ENCODE measurements at places on chromosomes 3 and 15.
A peak's percentile ranks its signal among the peaks of the same experiment; 100 is the strongest.

- DNase-seq, result peak; percentile 66
Observed at GRCh38 chr15:92082006-92082843, 228.7 kb downstream of the SLCO3A1 start.

DNA sequence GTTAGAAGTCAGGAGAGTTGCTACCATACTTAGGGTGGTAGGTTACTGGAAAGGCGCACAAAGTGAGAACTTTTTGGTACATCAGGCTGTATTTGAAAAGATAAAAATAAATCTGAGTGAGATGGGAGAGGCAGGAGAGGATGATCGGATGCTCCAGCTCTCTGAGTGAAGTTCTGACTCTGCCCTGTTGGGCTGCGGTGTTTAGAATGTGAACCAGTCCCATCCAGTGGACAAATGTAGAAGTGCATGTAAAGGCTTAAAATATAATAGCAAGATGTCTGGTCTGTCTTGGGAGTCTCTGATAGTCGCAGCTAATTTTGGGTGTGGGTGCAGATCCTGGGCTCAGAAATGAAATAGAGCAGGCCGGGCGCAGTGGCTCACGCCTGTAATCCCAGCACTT, 30.4 kb downstream of the ACKR2 start:
- DNase-seq, result peak; percentile 68

- no peak for DNase-seq
Observed at GRCh38 chr15:78615151-78615589, 5.6 kb downstream of the CHRNA3 start.

DNA sequence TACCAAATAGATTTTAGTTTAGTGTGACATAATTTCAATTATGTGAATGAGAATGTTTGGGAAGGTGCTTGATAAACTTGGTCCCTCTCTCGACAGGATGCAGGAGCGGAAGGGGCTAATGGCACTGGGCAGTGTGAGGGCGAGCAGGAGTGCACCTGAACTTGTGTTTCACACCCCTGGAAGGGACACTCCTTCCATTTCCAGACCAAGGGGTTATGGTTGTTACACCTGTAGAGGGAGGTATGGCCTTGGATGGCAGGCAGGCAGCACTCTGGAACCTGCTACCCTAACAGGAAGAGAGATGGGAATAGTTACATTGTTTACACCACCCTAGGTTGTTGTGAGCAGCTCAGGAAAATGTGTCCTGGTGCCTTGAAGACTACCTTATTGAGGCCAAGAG, 22.1 kb downstream of the SYNM start:
- no peak for DNase-seq

DNA sequence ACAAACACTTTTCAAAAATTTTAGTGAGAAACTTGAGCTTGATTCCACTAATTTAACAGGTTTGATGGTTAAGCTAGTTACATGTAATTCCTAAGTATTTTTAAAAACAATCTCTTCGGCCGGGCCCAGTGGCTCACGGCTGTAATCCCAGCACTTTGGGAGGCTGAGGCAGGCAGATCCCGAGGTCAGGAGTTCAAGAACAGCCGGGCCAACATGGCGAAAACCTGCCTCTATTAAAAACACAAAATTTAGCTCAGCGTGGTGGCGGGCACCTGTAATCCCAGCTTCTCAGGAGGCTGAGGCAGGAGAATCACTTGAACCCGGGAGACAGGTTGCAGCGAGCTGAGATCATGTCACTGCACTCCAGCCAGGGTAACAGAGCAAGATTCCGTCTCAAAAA, 25.3 kb downstream of the TRA2B start:
- no peak for DNase-seq

DNA sequence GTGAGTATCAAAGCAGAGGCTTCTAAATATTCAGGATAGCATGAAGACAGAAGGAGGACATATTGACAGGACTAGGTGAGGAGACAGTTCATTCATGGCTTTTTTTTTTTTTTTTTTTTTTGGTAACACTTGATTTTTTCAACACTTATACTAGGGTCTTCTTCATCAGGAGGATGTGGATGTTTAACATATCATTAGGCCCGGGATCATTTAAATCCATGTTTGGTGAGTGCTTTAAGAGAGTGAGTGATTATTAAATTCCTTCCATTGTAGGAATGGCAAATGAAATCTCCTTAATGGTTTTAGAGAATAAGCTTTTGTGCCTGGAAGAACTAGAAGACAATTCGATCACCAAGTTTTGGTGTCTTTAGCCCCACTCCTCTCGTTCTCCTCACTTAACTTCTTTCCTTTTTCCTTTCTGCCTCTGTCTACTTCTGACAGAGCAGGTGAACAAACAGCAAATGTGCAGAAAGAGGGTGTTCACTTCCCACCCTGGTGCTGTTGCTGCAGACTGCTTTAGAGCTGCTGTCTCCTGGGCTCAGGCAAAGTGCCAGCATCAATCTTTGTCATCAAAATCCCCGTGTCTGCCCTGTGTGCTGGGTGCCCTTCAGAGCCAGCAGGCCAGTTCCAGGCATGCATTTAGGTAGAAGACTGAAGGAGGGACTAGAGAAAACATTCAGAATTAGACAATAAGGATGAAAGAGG, 35.6 kb upstream of the RAB11A start:
- DNase-seq, result no peak

DNA sequence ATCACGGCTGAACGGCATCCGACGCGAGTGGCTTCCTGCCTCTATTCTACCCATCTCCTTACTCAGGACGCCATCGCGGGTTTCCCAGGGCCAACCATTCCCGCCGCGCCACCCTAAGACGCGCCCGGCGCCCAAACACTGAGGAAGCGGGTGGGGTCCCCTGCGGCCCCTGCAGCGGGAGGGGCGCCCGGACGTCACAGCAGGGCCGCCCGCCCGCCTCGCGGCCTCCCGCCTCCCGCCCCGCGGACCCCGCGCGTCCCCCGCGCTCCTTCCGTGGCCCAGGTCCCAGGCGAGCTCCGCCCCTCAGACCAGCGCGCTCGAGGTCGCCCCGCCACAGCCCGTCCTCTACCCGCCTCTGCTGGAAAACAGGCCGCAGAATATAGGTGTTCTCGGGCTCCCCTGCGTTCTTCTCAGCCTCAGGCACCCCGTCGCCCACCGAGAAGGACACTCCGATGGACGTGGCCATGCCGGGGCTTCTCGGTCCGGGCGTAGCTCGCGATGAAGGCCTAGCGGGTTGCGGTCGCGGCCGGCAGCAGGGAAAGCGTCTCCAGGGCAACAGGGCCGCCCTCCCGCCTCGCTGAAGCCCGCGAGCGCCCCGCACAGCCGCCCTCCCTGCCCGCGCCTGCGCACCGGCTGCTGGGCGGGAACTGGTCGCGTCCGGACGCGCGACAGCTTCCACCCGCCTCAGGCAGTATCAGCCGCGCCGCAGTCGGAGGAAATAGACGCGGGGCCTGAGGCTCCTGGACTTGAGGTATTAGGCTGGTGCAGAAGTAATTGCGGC, at the start of gene DYNLT2B:
DYNLT2B (minus strand) TSS at position 554 of the 781 bp plus-strand sequence; CDS start at position 466, 88 bp downstream.
- peak; percentile 92 for DNase-seq

- peak; percentile 13 for DNase-seq
Observed at GRCh38 chr3:27105904-27106303, 263.3 kb downstream of the NEK10 start.

DNA sequence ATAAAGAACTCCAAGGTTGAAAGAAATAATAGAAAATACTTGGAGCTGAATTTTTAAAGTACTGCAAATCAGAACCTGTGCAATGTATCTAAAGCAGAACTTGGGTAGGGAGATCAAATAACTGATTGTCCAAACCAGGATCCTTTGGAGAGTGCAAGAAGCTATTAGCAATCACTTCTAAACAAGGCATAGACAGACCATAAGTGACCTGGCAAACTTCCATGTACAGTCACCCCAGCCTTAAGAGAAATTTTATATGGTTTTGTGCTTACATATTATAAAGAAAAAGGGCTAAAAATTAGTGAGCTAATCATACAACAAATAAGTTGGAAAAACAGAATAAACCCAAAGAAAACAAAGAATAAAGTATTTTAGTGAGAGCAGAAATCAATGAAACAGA, 35.2 kb downstream of the ETV5 start:
- peak; percentile 16 for DNase-seq

DNA sequence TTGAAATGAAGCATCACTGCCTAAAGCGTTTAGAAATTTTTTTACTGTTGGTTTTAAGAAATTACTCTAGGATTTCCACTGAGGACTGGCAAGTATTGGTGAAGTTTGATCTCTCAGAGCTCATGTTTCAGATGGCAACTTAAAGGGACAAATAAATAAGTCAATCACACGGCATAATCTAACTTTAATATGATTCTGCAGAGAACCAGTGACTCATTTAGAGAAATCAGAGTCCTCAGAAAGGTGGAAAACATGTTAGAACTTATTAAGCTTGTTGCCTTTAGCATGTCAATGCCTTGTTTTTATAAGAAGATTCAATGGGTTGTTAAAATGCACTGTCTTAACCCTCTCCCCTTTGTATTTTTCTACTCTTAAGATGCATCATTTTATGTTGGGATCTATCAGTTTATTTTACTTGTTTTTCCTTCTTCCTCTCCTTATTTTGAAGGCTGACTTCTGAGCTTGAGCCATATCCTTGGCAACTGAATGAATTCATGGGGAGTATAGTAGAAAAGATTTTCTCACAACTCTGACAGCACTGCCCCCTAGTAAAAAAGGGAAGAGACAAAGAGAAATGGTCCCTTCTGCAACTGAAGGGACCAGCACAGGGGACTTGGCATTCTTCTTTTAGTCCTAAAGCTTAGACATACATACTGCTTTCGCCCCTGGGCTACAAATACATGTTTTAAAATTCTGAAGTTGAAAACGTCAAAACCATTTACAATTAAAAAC, 431.2 kb downstream of the LPP start:
- peak; percentile 28 for DNase-seq

GRCh38 chr15:57235873-57236272, 140.4 kb upstream of the CGNL1 start:
- DNase-seq, result peak; percentile 90

GRCh38 chr15:62962101-62962995, 80.2 kb upstream of the TPM1 start:
- no peak for DNase-seq

DNA sequence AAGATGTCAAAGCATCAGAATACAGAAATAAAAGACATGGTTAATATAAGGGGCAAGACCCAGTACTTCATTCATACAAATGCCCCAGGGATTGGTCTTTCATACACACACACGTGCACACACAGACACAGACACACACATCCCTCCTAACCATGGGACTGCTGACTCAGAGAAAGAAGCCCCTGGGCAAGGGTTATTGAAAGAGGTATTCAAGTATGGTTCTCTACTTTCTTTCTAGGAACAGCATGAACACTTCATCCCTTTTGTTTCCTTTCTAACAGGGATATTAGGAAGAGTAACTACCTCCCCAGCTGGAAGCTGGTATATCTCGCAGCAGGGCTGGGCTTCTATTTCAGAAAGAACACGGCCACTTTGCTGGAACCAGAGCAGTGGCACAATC, 33.2 kb upstream of the ZFAND6 start:
- DNase-seq, result no peak

GRCh38 chr15:55237219-55238130, 40.7 kb upstream of the RSL24D1 start:
- DNase-seq, result no peak

DNA sequence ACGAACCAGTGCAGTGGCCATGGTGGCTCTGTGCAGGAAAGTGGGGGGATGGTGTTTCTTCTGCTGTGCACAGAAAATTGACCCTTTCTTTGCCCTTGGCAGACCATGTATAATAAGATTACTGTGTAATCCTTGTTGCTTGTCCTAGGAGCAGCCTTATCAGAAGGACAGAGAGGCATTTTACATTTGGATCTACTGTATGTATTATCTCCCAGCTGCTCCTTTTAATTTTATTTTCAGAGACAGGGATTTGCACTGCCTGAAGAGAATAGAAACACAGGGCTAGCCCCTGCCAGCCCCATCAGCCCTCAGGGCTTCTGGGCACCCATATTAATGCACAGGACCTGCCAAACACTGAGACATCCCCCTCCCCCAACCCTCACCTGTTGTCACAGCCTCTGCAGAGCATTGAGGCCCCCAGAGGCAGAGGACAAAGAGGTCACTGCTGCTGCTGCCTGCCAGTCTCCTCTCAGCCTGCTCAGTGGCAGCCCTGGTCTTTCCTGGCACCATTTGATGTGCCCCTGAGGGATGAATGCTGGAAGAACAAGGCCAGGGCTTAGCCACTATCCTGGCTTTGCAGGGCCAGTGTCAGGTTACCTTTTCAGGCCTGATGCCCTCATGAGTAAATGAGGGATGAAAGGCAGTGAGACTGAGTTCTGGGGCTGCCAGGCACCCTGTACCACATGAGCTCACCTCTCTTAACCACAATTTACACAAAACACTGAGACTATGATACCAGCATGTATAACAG, 533.4 kb downstream of the NTRK3 start:
- no peak for DNase-seq

DNA sequence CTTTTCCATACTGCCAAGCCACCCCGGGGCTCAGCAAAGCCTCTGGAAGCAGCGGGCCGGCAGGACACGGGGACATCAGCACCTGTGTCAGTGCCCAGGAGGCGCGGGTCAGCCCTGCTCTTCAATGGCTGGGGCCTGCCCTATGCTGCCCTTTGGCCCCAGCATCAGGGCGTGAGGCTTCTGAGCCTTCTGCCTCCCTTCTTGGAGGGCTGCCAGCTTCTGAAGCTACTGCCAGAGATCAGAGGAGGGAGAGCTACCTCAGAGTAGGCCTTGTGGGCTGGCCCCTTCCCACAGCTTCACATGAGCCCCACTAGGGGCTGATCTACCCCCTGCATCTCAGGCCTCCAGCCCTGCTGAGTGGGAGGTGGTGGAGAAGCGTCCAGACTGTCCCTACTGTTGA, 13.0 kb upstream of the TMEM115 start:
- no peak for DNase-seq

- no peak for DNase-seq
Observed at GRCh38 chr3:54069961-54070360, 52.4 kb upstream of the CACNA2D3 start.

DNA sequence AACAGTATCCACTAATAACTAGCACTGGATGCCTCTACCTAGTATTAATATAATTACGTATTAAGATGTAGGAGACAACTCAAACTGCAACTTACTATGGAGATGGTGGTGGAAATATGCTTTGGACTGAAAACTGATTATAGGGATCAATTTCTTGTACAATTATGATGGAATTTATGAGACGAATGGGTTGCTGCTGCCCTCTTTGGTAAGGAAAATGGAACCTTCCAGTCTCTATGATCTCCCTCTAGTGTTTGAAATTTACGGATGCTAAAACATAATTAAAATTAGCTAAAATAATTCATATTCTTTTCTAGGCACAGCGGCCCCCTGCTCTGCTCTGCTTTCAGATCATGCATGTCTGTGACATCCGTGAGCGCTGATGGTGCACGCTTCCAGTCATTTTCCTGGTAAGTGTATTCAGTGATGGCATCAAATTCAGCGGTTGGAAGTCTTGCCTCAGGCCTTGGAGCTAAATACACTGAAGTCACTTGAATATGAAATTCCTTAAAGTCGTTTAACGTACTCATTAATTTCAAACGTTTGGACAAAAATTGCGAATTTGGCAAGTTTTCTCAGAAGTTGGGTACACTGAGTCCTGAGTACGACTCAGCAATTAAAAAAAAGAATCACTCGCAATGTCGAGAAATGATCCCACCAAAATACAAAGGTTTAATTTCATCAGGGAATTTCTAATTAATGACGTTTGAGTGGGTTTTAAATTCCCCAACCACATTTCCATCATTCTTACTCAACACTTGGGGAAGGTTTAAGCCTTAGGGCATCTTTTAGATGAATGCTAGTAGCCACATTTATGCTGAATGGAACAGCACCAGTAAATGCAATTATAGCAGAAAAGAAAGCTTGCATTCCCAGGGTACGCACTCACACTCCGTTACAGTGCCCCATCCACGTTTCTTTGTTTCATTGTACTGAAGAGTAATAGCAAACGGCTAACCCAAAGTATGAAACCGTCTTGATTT, 132.6 kb downstream of the NR2F2 start:
- DNase-seq, result peak; percentile 5

- peak; percentile 94 for DNase-seq
Observed at GRCh38 chr15:34055868-34056595, 17.0 kb upstream of the AVEN start.

- peak; percentile 90 for DNase-seq
Observed at GRCh38 chr15:70508561-70509281, 254.6 kb downstream of the UACA start.
